ENCODE measurements at places on chromosomes 11 and 22. TPM values are rescaled to one million over a fixed set of nuclear protein-coding genes. Genes with fewer than 3 reads are reported as not detected.

Gene GTSE1
- 3.6 TPM for total RNA-seq

Gene PLEKHA7
- 0.45 TPM for total RNA-seq

Gene MGAT3
- 0.47 TPM for total RNA-seq

Gene C1QTNF4
- total RNA-seq, result 0.18 TPM

Gene SMIM35
- total RNA-seq, result not detected

Gene FXYD6
- not detected for total RNA-seq

Gene LAYN
- 7.2 TPM for total RNA-seq

Gene APLNR
- under 0.01 TPM for total RNA-seq

Gene FOSL1
- total RNA-seq, result 7.4 TPM

Gene TSSK2
- not detected for total RNA-seq

Gene RIMBP3B
- total RNA-seq, result not detected

Gene CCS
- 32.6 TPM for total RNA-seq

Gene APOBEC3B
- 0.38 TPM for total RNA-seq

Gene OR56A3
- not detected for total RNA-seq

Gene NCAM1
- total RNA-seq, result 0.45 TPM

Gene SHISA8
- total RNA-seq, result not detected

Gene SNX32
- 0.38 TPM for total RNA-seq

Gene TH
- total RNA-seq, result not detected

Gene AP5B1
- 5.5 TPM for total RNA-seq

Gene OR10D3
- total RNA-seq, result not detected

Gene MS4A12
- total RNA-seq, result not detected

Gene OMP
- total RNA-seq, result 0.45 TPM

Gene MMP11
- total RNA-seq, result 8.6 TPM

Gene TMEM121B
- 0.36 TPM for total RNA-seq

Gene TMEM86A
- 1.3 TPM for total RNA-seq

Gene SIK2
- 4.4 TPM for total RNA-seq

Gene NRGN
- total RNA-seq, result 1.3 TPM

Gene F2
- total RNA-seq, result not detected

Gene C22orf31
- not detected for total RNA-seq

Gene OR51V1
- total RNA-seq, result not detected

Gene SERPING1
- 0.56 TPM for total RNA-seq

Gene KRTAP5-8
- not detected for total RNA-seq

Gene NOX4
- total RNA-seq, result 19.8 TPM

Gene UCP3
- total RNA-seq, result 0.18 TPM

Gene SPA17
- 7.5 TPM for total RNA-seq

Gene OR4D5
- total RNA-seq, result not detected

Gene GNAZ
- 0.66 TPM for total RNA-seq

Gene KRTAP5-5
- total RNA-seq, result not detected

Gene API5
- 70.6 TPM for total RNA-seq

Gene PATE4
- not detected for total RNA-seq

Gene BTBD18
- total RNA-seq, result not detected

Gene TIGD3
- total RNA-seq, result 0.27 TPM

Gene PSMD13
- total RNA-seq, result 223 TPM

Gene APOA5
- total RNA-seq, result not detected

Gene IL17REL
- total RNA-seq, result not detected

Gene PNPLA5
- not detected for total RNA-seq

Gene PYGM
- 0.38 TPM for total RNA-seq

Gene JAML
- total RNA-seq, result 0.19 TPM

Gene DLAT
- 34.5 TPM for total RNA-seq

Gene DAGLA
- total RNA-seq, result 1.6 TPM

Gene APOA4
- total RNA-seq, result not detected

Gene MS4A6E
- total RNA-seq, result not detected

Gene PDGFD
- total RNA-seq, result 6.0 TPM
